AG08396 (cell line): ENCODE measurements at places on chromosomes 1 and 21.

GRCh38 chr1:175155936-175156335 is 36.6 kb downstream of the KIAA0040 start:
- DNase-seq = no peak

GRCh38 chr1:18670121-18670867 is 39.6 kb downstream of the PAX7 start:
- DNase-seq = no peak

DNA sequence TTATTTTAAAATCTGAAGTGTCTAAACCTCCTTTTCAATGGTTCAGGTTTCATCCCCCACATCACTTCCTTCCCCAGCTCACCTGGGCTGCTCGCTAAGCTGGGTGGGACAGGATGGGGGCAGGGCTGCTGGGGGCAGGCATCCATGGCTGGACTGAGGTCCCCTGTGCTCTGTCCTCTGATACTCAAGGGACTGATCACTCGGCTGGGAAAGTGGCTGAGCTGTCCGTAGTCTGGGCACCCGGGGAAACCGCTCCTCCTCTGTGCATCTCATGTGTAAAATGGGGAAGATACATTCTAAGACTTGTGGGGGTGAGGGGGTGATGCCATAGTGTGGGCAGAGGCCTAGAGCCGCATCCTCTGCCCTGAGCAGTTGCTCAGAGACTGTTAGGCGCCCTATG is 411.2 kb downstream of the MATN1 start:
- DNase-seq = no peak

DNA sequence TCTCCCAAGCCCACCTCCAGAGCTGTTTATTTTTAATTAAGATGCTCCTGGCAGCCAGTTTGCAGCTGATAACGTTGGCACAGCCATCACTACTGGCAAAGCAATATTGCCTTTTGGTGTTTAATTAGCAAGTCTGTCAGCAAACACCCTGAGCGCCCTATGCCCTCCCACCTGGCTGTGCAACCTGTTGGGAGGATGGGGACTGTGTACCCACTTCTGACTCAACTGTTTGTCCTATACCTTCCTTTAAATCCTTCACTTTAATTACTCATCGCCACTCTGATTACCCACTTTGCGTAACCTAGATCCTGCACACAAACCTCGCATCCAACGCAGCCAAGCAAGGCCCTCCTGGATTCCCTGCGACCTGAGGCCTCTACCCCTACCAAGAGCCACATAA is 67.1 kb downstream of the BCAR3 start:
- no peak for DNase-seq

DNA sequence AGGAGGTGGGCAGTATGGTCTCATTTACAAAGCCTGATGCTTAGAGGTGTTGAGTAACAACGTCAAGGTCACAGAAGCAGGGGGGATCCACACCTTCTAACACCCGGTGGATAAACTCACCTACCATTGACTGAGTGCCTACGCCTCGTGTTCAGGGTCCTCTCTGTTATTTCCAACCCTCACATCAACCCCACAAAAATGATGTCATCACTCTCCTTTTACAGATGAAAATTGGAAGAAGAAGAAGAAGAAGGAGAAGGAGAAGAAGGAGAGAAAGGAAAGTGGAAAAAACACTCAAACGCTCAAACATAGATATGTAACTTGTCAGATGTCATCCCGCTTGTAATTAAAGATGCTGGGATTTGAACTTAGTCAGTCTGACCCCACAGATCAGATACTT is 653 bp upstream of the KCNN3 start:
- DNase-seq = no peak

- no peak for DNase-seq
These were observed 28.1 kb downstream of the KMO start for GRCh38 chr1:241560146-241560848.

DNA sequence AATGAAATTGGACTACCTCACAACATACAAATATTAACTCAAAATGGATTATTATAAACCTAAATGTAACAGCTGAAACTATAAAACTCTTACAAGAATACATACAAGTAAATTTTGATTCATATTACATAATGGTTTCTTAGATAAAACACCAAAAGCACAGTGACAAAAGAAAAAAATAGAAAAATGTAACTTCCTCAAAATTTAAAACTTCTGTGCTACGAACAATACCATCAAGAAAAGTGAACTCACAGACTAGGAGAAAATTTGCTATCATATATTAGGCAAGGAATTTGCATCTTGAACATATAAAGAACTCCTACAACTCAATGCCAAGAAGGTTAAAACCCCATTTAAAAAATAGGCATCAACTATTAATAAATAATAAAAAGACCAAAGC is 31.2 kb downstream of the ANGPTL3 start:
- no peak for DNase-seq

GRCh38 chr1:156407344-156407743 is 38.3 kb downstream of the RHBG start:
- DNase-seq = no peak

- DNase-seq = no peak
These were observed 320.0 kb downstream of the CHRM3 start for GRCh38 chr1:239706245-239706892.

DNA sequence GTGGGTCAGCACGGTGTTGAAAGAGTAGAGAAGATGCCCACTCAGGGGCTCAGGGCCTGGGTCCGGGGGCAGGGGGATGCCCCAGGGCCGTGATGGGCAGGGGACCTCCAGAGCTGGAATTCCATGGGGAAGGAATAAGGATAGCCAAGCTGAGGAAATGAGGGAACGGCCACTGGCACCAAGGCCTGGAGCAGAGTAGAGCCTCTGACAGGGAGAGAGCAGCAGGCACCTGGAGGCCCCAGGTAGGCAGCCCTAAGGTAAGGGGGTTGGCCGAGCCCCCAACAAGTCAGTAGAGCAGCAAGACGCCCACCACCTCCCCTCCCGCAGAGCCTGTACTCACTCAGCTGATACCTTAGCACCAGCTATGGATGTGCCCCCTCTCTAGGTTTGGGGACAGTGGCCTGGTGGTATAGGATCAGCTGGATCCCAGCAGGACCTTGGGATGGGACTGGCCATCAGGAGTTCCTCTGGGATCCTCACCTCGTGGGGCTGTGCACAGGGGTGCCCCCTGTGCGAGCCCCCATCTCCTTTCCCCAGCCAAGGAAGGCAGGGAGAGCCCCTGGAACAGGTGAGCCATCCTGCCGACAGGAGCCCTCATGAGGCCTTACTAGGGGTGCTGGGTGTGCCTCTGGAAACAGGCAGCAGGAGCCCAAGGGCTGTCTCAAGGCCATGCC is 21.0 kb upstream of the ARF1 start:
- DNase-seq = no peak

- DNase-seq = peak; percentile 84
These were observed 1.4 kb upstream of the C1QC start for GRCh38 chr1:22641906-22642636.

DNA sequence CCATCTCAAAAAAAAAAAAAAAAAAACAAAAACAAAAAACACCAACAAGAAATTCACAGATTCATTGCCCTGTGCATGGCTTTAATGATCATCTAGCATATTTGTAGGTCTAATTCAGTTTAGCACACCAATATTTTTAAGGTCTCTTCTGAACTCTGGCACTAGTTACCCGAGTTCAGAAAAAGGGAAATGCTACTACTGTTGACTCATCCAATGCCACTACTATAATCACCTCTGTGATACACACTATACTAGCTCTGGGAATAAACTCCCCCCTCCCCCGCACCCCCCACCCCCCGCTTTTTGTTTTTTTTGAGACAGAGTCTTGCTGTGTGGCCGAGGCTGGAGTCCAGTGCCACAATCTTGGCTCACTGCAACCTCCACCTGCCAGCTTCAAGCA is 55.6 kb downstream of the FBXO42 start:
- DNase-seq = no peak

DNA sequence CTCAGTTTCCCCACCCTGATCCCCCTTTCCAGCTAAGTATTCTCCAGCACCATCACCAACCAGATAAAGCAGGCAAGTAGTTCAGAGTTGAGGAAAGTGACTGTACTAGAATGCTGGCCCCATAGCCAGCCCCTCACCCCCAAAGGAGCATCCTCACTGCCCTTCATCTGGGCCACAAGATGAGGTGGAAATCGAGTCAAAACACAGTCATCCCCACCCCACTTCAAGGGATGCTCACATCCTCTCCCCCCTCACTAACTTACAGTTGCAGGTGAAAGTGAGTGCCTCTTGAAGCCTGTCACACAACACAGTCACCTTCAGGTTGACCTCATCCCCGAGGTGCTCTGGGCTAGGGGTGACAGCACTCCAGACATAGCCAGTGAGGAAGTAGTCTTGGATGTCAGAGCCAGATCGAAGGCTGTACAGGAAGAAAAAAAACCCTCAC is 30.4 kb downstream of the PIK3C2B start:
- DNase-seq = no peak

GRCh38 chr1:119388450-119388849 is 19.9 kb downstream of the HAO2 start:
- no peak for DNase-seq

DNA sequence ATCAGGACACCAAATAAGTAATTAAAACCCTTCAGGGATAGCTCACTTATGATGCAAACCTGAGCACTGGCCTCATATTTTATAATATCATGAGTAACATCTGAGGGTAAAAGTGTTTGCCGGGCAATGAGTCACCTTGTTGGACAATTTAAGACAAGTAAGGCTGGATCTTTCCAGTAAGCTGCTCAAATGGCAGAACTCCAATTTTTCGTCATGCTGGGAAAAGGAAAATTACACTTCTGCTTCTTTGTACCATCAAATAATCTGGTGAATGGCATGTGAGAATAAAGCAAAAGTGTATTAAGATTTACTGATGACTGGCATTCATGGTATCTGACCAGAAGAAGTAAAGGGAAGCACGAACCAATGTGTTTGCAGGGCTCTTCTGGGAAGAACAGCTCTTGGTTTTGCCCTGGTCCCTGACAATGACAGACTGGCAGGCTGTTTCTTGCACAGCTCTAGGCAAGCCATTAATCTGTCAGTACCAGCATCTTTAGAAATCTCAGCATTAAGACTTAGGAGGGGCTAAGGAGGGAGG is 392.2 kb downstream of the VAV3 start:
- DNase-seq = peak; percentile 24
